ENCODE measurements at places on chromosomes 1 and 21.

DNA sequence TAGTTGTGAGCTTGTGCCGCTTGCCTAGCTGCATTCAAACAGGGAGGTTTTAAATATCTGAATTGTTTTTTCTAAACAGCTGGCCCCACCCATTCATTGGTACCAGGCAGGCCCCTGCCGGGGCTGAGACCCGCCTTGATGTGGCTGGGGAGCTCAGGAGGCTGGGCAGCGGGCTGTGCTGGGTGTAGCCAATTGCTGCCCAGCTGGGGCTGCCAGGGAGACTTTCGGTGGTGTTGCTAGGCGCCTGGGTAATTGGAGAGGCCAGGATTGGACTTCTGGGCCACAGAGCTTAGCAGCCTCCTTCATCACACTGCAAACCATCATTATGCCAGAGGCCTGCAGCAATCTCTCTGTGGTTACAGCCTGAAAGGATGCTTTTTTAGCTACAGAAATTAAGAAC, 12.2 kb downstream of the RHBDL2 start:
- no peak for ATAC-seq

DNA sequence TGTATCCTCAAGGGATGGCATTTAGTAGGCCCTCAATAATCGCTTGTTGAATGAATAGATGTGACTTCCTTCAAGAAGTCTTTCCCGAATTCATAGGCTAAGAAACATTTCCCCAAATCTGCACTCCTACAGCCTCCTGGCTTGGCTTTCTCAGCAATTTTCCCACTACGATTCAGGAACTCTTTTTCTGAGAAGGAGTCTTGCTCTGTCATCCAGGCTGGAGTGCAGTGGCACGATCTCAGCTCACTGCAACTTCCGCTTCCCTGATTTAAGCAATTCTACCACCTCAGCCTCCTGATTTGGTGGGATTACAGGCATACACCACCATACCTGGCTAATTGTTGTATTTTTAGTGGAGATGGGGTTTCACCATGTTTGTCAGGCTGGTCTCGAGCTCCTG, 37.9 kb upstream of the IFFO2 start:
- no peak for ATAC-seq

- no peak for ATAC-seq
Measured at GRCh38 chr1:182433580-182433979, 16.4 kb upstream of the RGSL1 start.

GRCh38 chr1:112779665-112780526, 64.8 kb upstream of the PPM1J start:
- no peak for ATAC-seq

DNA sequence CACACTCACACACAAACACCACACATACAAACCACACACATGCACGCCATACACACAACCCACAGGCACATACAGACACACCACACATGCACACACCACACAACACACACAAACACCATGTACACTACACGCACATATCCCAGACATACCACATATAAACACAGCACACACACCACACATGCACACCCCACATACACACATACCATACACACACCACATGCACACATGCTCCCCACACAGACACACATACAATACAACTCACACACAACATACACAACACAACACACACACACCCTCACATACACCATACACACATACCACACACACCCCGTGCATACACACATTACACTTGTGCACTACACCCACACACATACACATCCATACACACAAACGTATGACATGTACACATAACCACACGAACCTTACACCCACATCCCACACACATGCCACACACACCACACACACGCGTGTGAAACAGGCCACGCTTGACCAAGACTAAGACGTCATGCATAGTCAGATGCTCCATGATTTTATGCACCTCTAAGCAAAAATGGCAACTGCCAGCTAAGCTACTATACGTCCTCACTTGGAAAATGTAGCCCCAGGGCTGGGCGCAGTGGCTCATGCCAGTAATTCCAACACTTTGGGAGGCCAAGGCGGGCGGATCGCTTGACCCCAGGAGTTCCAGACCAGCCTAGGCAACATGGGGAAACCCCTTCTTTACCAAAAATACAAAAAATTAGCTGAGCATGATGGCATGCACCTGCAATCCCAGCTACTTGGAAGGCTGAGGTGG, 77.4 kb upstream of the TMPRSS2 start:
- ATAC-seq, result no peak
